Kidney capillary endothelial cell (primary cell): ENCODE measurements at places on chromosomes 7 and 10.

DNA sequence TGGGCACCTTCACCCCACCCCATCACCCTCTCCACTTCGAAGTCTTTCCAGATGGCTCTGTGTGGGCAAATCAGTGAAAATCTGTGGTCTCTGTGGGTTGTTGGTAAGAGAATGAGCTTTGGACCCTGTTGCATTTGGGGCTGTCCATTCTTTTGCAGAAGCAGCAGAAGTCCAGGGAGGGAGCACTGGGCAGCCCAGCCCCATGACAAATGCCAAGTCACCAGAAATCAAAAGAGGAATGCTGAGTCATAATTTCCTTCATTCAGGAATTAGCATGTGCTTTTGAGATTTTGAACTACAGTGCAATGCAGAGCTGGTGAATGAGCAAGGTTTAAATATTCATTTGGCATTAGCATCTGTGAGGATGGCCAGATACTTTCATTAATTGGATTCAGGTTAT, 556.2 kb downstream of the LRMDA start:
- DNase-seq: peak; percentile 44

GRCh38 chr10:3881622-3882021, 96.6 kb upstream of the KLF6 start:
- DNase-seq: no peak

GRCh38 chr10:23742807-23743206, 303.9 kb downstream of the OTUD1 start:
- no peak for DNase-seq

DNA sequence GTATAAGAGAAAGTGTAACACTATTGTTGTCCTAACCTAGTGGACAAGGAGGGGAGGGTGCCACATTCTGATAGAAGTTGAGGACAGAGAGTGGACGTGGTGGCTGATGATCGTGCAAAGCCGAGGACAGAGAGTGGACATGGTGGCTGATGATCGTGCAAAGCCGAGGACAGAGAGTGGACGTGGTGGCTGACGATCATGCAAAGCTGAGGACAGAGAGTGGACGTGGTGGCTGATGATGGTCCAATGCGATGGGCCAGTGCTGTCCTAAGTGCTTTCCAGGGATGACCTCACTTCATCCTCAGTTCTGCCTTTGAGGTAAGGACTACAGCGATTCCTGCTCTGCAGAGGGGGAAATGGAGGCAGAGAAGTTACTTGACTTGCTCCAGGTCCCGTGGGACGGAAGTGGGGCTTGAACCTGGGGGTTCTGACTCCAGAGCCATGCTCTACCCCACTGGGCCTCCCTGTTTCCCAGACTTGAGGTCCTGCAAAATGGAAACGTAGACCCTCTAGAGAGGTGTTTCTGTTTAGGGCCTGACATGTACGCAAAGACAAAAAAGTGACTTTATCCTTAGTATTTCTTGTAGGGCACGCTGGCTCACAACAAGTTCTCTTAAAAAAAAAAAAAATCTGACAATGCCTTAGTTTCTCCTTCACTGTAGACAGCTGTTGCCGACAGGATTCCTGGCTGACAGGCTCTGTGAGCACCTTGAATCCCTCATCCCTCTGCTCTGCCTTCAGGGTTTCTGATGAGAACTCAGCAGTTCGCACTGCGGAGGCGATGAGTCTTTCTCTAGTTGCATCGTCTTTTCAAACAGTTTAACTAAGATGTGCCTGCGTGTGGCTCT, 20.3 kb upstream of the NCAPG2 start:
- DNase-seq: no peak

- no peak for DNase-seq
These were observed 836 bp downstream of the DPYSL4 start for GRCh38 chr10:132187430-132188138.

DNA sequence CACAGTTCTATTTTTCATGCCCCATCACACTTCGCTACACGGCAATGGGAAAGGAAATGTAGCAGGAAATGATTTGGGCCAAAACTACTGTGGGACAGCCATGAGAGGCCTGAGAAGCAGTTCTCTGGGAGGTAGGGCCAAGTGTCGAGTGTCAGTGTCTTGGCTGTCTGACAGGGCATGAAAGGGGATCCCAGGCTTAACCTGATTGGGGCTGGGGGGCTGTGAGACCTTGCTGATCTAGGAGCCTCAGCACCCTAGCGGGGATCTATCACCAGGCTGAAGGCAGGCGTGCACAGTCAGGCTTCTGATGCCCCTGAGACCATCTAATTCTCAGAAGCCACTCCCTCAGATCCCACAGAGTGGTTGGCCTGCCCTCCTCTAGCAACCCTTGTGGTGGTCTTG, 58.2 kb upstream of the SLC25A13 start:
- DNase-seq: no peak

- DNase-seq: peak; percentile 33
These were observed 10.6 kb downstream of the DBF4 start for GRCh38 chr7:87886875-87887274.

DNA sequence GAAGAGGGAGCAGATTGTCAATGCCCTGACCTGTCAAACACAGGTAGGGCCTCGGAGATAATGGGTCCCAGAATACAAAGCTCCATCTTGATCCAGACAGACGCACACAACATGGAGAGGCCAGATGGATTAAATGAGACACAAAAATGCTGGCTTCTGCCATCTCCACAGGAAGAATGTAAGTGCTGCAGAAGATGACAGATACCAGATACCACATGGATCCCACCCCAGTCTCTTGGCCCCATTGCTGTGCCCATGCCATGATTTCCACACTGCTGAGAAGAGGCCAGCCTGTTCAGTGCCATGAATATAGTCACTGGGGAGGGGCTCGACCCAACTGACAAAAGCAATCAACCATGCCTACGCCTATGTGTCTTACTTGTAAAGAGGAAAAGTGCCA, 487.9 kb downstream of the PARD3 start:
- no peak for DNase-seq

DNA sequence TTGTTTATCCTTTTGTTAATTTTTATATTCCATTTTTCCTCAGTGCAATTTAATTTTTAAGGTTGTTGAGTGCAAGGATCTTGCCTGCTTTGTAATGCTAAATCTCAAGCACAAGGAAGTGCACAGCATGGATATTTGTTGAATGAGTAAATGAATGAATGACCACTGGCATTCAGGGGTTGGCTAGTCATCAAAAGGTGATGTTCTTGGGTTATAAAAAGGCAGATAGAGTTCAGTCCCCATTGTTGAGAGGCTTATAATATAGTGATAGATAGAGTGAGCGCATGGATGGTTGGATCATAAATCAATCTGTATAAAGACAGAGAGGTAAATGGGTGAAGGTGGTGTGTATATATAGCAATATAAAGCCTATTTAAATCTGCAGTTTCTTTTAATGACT, 193.2 kb upstream of the KLF6 start:
- DNase-seq: no peak

GRCh38 chr10:31147210-31147608, 115.5 kb upstream of the ZNF438 start:
- DNase-seq: peak; percentile 61

DNA sequence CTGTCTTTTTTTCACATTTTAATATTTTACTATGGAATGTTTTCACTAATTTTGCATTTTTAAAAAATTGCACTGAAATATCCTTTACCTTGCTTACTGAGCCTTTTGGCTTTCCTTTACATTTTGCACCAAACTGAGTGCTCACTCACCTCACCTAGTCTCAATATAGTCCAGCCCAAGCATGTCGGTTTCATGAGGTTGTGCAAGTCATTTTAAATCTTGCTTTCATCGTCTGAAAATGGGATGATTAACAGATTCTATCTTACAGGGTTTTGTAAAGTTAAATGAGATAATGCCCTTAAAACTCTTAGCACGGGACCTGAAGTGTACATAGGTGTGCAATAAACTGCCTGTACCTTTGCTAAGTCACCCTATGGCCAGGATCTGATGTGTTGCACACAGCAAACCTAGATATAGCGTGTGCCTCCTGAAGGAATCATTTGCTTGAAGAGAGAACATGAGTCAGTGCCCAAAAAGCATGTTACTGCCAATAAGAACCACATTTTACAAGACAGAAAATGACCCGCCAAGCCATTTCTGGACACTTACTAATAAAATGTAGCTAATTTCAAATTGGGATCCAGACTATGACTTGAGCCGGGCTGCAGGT, 199.8 kb downstream of the JCAD start:
- no peak for DNase-seq

DNA sequence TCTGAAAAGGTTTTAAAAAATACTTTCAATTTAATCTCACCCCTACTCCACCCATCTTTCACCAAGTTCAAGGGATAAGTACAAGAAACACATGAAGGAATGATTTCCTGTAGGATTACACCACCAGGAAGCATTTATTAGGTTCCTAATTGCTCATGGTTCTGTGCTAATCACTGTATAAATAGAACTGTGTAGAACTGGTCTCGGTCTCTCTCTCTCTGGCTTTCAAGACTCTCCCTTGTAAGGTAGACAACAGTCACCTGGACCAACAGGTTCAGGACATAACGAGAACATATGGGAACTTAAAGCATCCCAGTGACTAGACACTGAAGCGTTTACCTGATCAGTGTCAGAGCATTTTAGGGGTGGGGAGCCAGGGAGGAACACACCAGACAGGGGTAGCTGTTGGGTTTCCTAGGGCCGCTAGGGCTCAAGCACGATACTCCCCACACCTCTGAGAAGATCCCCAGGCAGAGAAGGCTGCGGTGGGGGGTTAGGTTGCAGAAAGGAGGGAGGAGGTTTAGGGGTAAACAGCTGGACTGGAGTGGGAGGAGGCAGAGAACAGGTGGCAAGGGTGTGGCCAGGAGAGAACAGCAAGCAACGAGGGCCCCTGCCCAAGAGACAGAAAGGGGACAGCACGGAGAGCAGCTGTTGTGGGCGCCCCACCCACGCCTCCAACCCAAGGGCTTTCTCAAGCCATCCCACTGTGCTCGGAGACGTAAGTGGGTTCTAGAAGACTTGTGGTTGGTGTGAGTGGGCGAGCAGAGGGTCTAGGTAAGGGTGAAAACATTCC, 52.5 kb upstream of the USP6NL start:
- no peak for DNase-seq

DNA sequence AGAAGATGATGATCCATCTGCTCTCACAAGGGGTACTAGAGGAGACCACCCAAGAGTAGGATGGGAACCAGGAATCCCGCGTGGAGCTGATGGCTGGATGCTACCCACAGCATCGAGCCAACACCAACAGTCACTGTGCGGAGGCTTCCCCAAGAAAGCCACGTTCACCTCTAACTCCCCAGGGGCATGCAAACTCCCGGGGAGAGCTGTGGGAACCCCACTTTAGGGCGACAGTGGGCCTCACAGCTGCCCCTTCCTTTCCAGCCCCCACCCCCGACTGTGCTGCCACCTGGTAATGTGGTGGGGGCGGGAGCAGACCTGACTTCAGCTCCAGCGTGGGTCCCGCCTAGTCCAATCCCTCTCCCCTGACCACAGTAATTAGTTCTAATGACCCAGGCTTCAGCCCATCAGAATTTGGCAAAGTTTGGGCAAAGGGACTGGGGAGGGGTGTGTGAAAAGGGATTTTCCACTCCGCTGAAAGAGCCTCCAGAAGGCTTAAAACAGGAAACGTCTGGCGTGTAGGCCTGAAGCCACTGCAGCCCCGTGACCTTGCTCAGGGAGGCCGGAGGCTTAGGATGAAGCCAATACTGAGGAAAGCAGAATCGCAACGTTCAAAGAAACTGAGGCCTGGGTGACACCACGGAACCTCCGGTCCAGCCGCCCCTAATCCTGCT, 20.3 kb downstream of the ASB13 start:
- DNase-seq: no peak

- DNase-seq: no peak
These were observed 894.5 kb upstream of the MBL2 start for GRCh38 chr10:53667063-53667462.

DNA sequence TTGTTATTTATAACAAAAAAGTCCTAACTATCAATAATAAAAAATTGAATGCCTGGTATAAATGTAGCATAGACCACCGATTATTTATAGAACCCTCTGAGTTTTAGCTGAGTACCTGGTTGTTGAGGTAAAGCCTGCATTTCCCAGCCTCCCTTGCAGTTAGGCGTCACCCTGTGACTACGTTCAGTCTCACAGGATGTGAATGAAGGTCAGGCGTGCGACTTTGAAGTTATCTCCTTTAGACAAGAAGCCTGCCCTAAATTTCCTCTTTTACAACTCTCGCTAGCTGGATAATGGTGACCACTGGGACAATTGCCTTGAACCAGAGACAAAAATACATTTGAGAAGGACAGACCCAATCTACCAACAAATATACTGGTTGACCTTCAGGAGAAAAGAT, 67.5 kb upstream of the TES start:
- DNase-seq: no peak

DNA sequence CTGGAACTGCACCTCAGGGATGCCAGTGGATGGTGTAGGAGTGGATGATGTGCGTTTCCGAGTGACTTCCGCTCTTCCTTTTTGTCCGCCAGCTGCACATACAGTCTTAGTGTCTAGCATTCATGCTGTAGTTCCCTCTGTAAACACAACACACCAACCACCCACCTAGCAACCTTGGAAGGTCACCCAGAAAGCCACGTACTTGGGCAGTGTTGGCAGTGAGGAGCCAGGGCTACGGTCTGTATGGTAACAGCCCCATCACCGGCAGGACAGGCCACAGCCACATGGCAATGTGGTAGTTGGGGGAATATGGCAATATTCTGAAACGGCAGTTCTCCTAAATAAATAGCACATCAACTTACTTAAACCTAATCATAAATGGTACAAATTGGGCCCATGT, 613.5 kb upstream of the MGMT start:
- no peak for DNase-seq

- no peak for DNase-seq
These were observed 2.0 kb downstream of the TNKS2 start for GRCh38 chr10:91800182-91800581.

GRCh38 chr7:32033006-32033405, 37.2 kb downstream of the PDE1C start:
- DNase-seq: no peak
